AG04450 (cell line): ENCODE measurements at places on chromosomes 2 and 18.

DNA sequence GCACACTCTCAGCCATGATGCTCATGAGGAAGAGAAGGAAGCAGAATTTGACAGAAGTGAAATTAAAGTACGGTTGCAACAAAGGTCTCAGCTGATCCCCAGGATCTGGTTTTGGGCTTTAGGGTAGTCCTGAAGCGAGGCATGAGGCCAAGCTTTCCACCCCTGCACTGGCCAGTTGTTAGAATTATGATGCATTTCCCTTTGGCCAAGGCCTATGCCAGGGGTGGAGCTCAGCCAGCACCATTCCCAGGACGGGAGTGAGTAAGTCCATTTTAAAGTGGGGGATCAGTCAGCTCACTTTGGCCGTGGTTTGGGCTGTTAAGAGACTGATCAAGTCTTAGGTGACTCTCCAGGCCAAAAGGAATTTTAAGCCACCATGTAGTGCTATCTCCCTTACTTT, 314.5 kb upstream of the MMADHC start:
- no peak for DNase-seq

DNA sequence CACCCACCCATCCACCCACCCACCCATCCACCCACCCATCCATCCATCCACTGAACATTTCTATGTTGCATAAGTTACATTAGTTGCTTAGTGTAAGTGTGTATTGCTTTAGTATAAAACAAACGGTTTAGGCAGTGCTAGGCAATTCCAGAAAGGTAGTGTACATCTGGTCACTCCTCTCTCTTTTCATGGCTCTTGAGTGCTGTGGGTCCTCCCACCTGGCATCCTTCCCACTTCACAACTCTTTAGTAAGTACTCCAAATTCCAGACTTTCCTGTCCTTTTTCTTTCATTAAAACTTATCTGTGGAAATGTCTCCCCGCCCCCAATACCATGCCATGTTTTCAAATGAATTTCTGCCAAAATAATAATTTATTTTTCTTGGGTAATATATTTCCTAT, 122.5 kb downstream of the PLEKHM3 start:
- DNase-seq, result no peak

DNA sequence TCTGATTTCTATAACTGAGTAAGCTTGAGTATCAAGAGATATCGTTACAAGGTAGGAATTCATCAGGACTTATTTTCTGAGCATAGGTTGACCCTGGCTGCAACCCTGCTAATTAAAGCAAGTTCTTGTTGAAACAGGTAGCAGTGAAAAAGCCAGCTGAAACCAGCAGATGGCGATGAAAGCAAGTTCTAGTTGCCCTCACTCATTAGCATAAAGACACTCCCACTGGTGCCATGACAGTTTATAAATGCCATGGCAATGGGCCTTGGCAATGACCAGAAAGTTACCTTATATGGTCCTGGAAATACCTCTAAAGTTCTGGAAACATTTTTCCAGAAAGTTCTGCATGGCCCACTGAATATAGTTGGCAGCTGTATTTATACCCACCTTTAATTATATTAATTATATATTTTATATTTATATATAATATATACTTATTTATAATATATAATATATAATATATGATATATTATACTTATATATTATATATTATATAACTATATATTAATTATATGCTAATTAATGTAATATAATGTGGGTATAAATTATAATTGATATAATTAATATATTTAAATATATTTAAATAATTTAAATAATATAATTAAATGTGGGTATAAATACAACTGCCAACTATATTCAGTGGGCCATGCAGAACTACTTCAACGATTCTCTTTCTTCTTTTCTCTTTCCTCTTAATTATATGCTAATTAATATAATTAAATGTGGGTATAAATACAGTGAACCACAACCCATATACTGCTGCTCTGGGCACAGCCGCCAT, 188.0 kb downstream of the CDH7 start:
- DNase-seq, result no peak

- DNase-seq, result no peak
Observed at GRCh38 chr2:160266037-160266551, 66.0 kb upstream of the ITGB6 start.

- no peak for DNase-seq
Observed at GRCh38 chr18:31185186-31185950, 22.7 kb upstream of the DSC1 start.

DNA sequence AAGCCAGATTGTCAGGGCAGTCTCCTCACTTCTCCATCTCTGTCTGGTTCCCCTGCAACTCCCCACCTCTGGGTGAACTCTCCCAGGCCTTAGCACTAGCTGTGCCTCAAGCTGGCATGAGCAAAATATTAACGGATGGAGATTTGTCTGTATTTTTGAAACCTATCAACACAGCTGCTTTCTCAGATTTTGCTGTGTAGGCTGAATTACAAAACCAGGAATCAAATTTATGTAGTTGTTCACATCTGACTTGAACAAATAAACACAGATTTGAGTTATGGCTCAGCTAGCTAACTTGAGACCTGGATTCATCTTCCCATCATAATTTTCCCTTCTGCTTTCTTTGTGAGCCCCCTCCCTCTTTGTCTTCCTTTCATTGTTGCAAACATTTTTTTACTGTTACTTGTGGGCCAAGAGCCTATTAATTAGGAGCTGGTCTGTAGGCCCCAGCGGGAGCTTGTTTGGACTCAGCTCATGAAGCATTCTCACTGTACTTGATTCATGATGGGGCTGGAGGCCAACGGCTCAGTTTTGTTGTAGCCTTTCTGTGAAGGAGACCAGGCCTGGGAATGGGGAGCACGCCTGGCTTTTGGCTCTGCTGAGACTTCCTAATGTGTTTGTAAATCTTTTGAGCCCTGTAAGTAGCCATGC, 164.1 kb upstream of the GATA6 start:
- DNase-seq, result no peak

DNA sequence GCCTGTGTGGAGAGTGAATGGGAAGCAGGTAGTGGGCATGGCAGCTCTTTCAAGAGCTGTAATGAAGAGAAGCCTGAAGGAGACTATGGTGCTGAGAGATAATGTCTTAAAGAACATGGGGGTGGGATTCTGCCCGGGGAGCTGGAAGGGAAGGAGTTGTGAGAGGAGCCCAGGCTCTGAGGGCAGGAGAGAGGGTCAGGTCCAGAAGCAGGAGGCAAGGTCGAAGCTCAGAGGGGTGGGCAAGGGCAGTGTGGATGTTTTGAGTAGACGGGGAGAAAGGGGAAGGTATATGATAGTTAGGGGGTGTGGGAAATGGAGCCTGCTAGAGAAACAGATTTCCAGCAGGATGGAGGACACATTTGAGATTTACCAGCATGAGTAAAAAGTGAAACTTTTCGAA, 2.1 kb downstream of the CAPN10 start:
- DNase-seq, result no peak

DNA sequence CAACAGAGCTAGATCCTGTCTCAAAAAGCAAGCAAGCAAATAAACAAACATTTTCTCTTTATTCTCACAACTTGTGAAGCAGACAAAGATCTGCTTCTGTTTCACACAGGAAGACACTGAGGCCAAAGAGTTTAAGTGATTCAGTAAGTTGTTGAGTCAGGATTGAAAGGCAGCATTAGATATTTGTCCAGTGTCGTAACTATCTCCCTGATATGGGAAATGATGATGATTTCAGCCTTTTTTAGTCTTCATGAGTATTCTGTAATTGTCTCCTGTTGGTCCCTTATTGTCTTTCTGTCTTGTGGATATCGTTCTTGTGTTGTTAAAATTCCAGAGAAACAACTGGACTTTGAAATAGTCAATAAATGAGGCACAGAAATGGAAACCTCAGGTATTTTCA, 59.6 kb downstream of the GATA6 start:
- DNase-seq, result no peak

DNA sequence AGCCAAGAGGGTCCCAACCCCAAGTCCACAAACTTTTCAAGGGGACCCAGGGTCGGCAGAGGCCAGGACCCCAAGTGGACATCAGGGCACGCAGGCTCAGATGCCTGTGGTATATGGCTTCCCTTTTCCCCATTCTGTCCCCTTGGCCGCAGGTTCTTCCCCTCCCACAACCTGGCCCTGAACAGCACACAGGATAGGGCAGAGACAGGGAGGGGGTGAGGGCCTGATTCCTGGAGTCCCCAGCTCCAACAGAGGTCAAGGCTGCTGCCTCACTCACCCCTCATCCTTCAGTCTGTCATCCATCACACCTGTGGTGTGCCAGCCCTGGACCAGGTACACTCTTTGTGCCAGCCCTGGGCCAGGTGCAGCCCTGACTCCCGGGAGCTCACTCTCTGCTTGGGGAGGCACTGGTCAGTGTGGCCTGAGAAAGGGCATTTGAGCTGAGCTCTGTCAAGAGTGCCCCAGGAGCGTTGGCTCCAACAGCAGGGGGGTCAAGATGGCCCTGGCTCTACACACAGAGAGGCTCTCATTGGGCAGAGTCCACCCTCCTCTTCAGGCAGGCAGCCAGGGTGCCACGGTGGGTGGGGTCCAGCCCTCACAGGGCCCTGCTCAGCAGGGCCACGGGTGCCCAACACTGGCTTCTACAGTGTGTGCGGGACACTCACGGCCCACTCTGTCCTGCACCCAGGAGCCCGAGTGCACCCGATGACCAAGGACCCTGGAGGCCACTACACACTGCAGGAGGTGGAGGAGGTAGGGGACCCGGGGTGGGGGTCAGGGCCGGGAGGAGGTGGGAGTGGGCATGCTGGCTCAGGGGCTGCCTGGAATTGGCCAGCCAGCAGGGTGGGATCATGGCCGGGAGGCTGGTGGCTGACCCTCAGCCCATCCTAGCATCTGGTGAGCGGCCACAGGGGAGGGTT, 1.6 kb downstream of the AGXT start:
- DNase-seq, result no peak

DNA sequence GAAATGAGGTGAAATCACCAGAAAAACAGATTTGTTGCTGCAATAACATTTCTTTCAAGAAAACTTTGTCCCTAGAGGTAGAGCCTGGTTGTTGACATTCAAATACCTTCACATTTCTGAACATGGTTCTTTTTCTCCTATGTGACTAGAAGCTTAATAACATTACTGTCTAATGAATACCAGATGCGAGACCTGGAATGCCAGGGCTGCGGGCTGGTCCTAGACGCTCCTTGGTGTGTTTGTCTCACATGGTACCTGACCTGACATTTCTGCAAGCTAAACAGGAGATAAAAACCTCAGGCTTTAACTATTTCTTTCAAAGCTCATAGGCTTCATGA, 38.5 kb downstream of the ACKR3 start:
- no peak for DNase-seq

DNA sequence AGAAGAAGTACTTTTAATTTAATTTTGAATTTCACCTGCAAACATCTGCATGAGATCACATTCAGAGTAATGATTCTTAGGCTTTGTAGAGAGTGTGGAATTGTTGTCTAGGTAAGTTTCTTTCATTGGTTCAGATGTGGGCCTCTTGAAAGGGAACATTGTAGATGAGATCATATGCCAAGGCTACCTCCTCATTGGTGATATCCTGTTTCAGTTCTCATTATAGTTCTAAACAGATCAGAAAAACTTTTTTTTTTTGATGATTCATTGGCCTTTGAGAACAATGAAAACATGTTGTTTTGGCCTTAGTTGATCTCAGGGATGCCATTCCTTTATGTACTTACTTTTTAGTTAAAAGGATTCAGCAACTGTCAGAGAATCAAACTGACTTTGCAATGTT, 44.5 kb downstream of the EML6 start:
- DNase-seq, result no peak

DNA sequence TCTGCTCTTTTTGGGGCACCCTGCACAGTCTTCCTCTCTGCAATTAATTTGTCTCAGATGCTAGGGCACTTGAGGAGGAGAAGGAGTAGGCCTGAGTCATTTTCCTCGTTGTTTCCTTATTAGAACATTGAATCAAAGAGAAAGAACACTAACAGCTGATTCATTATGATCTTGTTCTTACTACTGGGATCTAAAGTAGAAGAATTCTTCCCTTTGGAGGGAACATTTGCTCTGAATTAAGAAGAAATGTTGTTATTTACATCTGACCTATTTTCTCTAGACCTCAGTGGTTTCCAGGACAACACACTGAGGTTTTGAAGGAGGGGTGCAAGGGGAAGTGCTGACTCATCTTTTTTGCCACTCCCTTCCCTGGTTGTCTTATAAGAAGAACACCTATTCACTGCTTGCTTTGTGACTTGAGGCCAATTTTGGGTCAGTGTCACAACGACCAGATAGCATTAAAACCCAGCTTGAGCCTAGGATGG, 24.3 kb upstream of the STAT1 start:
- no peak for DNase-seq

DNA sequence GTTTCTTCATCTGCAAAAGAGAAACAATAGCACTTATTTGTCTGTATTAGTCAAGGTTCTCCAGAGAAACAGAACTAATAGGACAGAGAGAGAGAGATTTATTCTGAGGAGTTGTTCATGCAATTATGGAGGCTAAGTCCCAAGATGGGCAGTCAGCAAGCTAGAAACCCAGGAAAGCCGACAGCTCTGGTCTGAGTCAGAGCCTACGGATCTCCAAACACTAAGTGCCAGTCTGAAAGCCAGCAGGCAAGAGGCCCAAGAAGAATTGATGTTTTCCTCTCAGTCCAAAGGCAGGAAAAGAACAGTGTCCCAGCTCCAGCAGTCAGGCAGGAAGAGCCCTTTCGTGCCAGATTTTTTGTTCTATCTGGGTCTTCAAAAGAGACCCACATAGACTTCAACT, 36.5 kb upstream of the SLC66A3 start:
- no peak for DNase-seq

DNA sequence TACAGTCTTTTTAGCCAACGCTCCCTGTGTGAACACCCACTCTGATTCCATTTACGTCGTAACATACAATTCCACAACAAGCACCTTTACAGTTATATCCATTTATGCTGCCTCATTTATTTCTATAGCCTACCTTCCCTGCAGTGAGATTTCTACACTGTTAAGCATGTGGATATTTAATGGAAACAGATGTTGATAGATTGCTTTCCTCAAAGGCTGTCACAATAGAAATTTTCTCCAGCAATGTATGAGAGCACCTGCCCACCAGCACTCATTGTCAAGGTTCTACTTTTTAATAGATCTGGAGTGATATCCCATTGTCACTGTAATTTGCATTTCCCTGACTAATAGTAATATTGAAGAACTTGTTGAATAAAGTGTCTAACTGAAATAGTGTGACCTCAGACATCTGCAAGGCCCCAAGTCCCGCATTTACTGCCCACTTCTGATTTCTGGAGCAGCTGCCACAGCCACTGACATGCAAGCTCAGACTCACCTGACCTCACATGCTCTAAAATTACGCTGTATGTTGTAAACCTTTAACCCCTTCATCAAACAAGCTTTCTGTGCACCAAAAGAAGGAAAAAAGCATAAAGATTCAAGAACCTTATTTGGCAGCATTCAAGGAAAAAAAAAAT, 295.1 kb downstream of the CNTNAP5 start:
- no peak for DNase-seq

- DNase-seq, result no peak
Observed at GRCh38 chr2:119475225-119475856, 43.7 kb downstream of the TMEM37 start.

GRCh38 chr18:42230636-42231035, 275.6 kb downstream of the PIK3C3 start:
- DNase-seq, result no peak
